ENCODE measurements at places on chromosomes 11 and 22. TPM values are rescaled to one million over a fixed set of nuclear protein-coding genes. Genes with fewer than 3 reads are reported as not detected.

GRCh38 chr11:70524096-70524922 lies 126.0 kb downstream of the CTTN start:
- H3K4me1 ChIP-seq, result no peaks in the 10 kb centered on the region
- H3K36me3 ChIP-seq, result no peaks in the 10 kb centered on the region
- H3K27me3 ChIP-seq, result no peaks in the 10 kb centered on the region
- DNase-seq, result no peak
- H3K27ac ChIP-seq, result no peak overlapping the region
- no peak overlapping the region for H3K4me3 ChIP-seq

The CRYBB3 gene
- not detected for polyA plus RNA-seq

The TRIM6 gene
- not detected for polyA plus RNA-seq

DNA sequence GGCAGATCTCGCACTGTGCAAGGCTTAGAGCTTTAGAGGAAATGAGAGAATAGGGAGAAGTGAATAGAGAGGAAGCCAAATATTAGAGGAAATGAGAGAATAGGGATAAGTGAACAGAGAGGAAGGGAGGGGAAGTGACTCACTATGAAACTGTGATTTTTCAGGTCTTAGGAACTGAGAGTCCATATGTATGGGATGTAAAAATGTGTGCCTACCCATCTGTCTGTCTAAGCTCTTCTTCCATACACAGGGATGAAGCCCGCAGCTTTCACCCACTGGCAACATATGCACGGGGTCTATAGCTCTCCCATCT lies 6.4 kb upstream of the CCDC86 start:
- no peak for DNase-seq
- no peak overlapping the region for H3K4me3 ChIP-seq
- no peaks in the 10 kb centered on the region for H3K36me3 ChIP-seq
- no peaks in the 10 kb centered on the region for H3K4me1 ChIP-seq
- no peak overlapping the region for H3K27ac ChIP-seq

- H3K27me3 ChIP-seq, result no peaks in the 10 kb centered on the region
- no peaks in the 10 kb centered on the region for H3K36me3 ChIP-seq
- no peak for DNase-seq
- no peak overlapping the region for H3K27ac ChIP-seq
- H3K4me1 ChIP-seq, result no peaks in the 10 kb centered on the region
These were observed 125.7 kb downstream of the DYNC2H1 start for GRCh38 chr11:103234974-103235373.

Measured in naive thymus-derived CD4-positive, alpha-beta T cell (primary cell).